ENCODE measurements at places on chromosomes 2 and 18.

DNA sequence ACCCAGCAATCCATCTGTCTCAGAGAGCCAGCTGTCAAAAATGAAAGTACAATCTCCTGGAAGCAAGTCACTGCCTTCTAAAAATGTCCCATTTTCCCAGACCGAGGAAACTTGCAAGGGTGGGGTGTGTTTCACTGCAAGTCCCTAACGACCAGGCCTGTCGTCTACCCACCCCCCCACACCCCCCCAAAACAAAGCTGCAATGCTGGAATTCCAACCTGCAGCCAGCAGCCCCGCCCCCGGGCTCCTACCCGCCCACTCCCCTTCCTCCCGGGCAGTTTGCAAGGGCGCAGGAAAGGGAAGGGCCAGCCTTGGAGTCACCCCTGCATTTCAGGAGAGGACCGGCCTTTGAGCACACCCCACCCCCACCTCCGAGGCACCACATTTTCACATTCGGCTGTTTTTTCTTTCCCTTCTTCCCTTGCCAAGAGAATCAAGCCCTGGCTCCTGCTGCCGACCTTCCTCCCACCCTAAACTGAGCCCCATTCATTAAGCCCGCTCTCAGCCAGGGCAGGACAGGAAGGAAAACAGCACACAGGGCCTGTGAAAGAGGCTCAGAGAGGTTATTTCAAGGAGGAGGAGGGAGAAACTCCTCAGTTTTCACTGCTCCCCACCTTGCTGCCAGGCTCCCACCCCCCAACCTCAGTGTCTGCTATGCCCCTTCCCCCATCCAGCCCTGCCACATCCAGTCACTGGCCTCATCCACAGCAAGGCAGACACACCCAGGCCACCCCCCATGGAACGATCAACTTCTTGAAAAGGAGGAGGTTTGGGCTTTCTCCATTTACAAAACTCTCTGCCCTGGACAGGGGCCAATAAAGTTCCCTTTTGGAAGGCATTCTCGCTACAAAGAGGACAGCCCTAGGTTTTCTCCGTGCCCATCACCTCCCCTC, 11.3 kb downstream of the SMAD7 start:
- no peak for DNase-seq

DNA sequence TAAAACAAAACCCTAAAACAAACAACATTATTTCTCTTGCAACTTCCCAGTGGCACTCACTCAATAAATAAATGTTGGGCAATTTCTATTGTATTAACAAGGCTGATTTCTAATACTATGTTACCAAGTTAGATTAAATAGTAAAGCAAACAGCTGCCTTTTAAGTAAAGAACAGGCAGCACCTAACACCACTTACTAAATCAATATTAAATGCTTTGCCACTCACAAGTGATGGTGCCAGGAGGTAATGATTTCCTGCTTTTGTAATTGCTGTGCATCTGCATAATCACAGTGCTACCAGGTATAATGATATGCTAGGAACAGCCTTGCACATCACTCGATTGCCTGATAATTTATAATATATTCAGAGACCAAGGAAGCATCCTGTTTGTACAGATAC, 276.5 kb downstream of the NBAS start:
- DNase-seq: no peak

DNA sequence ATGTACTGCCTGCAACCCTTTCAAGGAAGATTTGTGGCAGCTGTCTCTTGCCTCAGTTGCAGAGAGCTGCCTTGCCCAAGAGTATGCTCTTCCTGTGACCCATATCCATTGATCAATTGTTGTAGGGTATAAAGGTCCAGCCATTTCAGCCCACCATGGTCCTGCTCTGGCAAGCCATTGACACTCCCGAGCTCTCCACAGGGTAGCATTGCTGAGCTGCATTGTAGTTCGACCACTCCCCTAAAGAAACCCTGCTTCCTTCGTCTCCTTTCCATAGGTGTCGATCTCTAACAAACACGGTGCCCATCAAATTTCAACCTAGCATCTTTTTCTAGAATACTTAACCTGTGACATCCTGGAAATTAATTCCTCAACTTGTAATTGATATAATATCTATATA, 104.9 kb upstream of the NDUFV2 start:
- no peak for DNase-seq

- no peak for DNase-seq
Observed at GRCh38 chr2:110852051-110852450, 119.7 kb downstream of the ACOXL start.

DNA sequence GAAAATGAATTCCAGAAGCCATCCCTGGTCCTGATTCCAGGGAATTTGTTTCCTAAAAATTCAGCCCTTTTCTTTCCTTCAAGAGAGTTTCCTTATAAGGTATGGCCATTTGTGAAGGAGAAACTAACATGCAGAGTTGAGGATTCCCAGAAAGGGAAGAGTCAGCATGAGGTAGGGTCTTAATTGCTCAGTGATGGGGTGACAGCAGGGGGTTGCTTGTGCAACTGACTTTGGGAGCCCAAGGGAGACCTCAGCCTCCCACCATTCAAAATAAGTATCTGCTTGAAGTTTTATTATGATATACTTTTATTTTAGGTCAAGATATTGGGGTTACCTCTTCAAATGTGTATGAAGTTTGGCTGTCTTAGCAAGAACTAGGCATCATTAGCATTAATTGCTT, 74.9 kb upstream of the CELF4 start:
- DNase-seq: no peak

DNA sequence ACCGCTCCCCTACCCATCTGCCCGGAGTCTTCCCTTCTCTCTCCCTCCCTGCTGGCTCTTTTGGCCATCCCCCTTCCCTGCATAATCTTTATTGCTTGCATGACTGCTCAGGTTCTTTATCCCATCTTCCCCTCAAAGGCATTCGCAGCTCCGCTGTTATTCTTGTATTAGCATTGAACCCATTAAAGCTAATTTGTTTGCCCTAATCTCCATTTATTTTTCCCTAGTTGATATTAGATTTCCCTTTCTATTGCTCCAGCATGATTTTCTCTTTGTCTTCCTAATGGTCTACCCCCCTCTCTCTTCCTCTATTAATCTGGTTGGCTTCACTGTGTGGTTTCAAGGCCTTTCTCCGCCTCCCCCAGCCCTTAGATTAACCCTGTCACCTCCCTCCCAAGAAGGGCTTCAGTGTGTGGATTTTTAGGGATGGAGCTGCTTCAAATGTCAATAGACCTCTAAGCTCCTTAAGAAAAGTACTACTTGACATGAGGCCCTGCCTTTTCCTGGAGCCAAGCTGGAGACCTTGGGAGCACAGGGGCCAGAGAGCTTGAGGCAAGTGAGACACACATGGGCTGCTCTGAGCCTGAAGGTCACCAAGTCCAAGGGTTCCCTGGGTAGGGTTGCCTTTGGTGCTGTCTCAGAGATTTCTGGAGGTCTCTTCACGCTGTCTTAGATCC, 20.1 kb downstream of the PAX8 start:
- DNase-seq: no peak

GRCh38 chr2:30421026-30421603, 25.9 kb upstream of the LCLAT1 start:
- no peak for DNase-seq

DNA sequence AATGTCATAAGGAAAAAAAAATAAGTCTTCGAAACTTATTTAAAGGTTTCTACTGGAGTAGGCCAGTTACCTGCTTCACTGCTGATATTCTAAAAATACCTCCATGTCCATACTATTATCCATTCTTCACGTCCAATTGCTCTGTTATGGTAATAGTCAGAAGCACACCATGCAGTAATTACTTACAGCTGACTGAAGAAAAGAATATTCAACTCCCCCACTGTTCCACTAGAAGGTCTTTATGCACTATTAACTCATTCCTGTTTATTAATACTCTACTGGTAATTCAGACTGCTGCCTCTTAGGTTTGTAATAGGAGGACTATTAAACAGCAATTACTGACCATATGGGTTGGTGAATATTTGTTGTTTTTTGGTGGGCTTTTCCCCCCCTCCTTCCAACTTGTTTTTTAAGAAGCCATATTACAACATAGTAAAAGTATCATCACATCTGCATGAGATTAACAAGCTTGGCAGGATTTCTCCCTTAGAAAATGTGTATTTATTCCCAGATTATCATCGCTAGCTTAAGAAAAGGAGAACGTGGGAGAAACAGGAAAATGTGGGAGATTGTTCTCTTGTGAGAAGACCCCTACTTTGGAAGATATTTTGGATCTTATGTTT, 806.4 kb upstream of the FANCL start:
- no peak for DNase-seq

GRCh38 chr18:24475926-24476589, 15.6 kb downstream of the HRH4 start:
- no peak for DNase-seq

GRCh38 chr2:171485116-171485515, 37.2 kb upstream of the CYBRD1 start:
- no peak for DNase-seq
